ENCODE measurements at places on chromosomes 6 and 20.
A peak's percentile ranks its signal among the peaks of the same experiment; 100 is the strongest.

- DNase-seq: peak; percentile 89
Observed at GRCh38 chr6:149082320-149082719, 235.2 kb upstream of the TAB2 start.

DNA sequence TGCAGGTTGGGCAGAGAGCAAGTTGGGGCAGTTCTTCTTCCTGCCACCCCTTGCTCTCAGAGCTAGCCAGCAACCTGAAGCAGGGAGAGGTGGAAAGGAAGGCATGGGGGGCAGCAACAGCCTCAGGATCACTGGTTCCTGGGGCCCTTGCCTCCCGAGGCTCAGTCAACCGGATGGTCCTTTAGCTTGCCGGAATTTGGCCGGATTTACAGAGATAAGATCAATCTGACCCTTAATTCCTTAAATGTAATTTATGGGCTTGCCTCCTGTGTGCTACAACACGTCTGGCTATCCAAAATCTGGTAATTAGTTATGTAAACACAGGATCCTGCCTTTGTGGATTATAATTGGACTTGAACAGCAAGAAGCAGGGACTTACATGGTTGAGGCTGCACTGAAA lies 19.5 kb upstream of the TCP11 start:
- no peak for DNase-seq

DNA sequence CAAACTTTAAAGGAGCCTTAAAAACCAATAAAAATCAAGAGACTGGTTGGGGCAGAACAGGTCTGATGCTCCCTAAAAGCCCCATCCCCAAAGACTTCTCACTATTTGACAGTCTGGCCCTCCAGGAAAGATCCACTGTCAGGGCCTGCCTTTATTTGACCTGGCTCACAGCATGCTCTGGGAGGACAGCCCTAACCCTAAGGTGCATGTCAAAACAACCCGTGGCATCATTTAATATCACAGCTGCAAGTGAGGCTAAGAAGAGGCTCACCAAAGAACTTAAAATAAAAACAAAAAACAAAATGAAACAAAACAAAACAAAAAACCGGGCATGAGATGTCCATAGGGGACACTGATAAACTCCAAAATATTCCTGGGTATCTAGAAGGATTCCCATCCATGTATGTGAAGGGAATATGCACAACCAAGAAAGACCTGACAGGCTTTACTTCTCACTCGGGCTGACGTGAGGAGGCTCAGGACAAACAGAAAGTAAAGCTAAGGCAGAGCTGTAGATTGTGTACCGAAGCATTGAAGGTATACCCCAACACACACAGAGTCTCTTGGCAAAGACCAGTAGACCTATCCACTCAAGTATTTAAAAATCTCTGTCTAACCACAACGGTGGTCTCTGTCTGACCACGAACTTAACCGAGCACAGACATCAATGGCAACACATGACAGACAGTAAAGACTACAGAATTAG lies 57.3 kb downstream of the AHI1 start:
- DNase-seq: no peak

DNA sequence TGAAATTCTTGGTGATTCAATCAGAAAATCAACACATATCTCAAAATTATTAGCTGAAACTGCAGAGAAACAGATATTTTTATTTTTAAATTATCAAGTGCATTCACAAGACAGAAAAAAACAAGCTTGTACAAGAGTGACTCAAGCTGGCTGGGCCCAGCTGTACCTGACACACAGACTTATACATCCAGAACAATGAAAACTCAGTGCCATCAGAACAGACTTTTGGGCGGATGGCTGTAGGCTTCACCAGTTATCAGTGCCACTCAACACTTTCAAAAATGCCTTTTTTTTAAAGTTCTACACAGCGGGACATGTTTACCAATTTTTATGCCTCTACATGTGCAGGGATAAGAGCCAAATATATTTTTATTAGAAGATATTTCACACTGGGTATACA lies 102.8 kb downstream of the MYB start:
- DNase-seq: no peak

DNA sequence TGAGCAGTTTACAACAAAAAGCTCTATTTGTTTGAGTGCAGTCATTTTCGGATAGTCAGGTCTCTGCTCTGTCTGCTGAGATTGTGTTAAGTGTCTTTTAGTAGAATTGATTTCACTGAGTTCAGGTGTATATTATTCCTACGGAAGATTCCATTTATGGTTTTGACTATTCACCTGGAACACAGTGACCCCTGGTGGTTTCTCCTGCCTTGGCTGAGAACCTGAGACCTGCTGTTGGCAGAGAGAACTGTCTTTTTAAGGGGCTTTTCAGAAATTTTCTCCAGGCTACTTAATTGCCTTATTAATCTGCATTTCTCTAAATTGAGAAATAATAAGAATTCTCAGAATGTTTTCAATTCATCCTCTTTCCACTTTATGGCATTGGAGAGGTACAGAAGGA lies 508.0 kb downstream of the TBC1D32 start:
- DNase-seq: peak; percentile 30

- no peak for DNase-seq
Observed at GRCh38 chr6:136137008-136137692, 113.0 kb downstream of the MTFR2 start.
